ENCODE measurements at places on chromosomes 12 and 14.

GRCh38 chr12:56927281-56927680 lies 6.9 kb downstream of the SDR9C7 start:
- DNase-seq = no peak

GRCh38 chr14:96164861-96165490 lies 39.7 kb upstream of the BDKRB2 start:
- no peak for DNase-seq

DNA sequence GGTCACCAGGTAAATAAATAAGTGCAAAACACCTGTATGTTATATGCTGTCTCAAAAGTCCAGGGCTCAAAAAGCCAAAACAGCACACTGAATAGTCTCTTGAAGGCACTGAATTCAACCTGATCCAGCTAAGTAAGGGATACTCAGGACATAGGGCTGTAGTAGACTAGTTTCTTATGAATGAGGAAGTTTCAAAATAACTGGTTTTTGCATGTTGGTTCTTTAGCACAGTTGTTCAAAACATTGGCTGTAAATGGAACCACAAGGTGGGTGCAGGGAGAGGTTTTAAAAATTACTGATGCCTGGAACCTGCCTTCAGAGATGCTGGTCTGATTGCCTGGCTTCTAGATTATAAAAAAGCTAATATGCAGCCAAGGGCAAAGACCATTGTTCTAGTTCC lies 34.1 kb downstream of the NDUFA12 start:
- DNase-seq = no peak

- DNase-seq = no peak
Observed at GRCh38 chr12:8081251-8081920, 688 bp upstream of the NECAP1 start.

GRCh38 chr12:47987411-47988072 lies 16.7 kb downstream of the COL2A1 start:
- no peak for DNase-seq

DNA sequence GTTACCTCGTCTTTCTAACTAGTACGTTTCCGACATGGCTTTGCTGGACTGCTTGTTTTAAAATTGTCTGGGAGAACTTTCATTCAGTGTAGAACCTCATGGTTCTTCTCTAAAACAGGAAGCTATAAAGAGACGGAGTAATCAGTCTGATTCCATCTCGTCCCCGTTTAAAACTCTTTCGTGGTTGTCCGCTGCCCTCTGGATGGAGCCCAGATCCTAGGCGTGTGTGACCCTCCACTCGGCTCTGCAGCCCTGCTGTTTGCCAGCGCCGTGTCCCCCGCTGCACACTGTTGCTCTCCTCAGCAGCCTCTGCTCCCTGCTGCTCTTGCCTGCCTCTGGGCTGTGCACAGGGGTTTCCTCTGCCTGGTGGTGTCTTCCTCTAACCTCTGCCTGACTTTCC lies 50.2 kb downstream of the SLC8B1 start:
- no peak for DNase-seq

GRCh38 chr14:78983126-78983525 lies 813.0 kb downstream of the NRXN3 start:
- no peak for DNase-seq

DNA sequence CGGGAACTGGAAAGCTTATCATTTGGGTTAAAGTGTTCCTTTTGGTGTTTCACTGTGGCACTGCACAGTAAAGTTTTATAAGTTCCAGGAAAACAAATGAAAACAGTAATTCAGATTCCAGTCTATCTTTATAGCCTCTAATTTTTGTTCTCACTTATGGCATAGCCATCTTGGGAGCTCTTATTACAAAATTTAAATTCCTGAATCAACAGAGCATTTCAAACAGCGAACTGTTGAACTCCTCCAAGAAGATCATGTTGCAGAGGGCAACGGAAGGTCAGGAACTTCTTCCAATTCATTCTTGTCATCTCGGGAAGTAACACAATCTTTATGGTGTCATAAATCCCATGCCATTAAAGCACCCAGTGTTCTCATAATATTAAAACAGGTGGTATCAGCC lies 229.1 kb downstream of the KCNC2 start:
- DNase-seq = no peak
